ENCODE measurements at places on chromosomes 4 and X.

GRCh38 chr4:113049421-113050370, at the start of gene ANK2:
Gene ANK2 (plus strand): TSS chr4:113049653. CDS start chr4:113049729, 76 bp downstream.
- no peak for DNase-seq

DNA sequence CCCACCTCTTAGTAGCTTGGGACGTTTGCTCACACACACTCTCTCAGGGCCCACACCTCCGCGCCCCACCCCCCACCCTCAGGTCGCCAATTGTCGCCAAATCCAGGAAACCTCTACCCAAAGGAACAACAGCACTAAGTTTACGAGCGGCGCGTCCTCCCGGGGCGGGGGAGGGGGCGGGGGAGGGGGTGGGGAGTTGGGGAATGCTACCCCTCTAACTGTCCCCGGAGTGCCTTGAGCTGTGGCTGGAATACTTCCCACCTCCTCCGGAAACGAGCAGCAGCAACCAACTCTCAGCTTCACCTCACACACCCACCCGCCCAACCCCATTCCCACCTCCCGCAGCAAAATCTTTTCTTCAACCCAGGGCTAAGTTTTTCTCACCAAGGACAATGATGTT, 135.6 kb upstream of the ZIC3 start:
- no peak for DNase-seq

DNA sequence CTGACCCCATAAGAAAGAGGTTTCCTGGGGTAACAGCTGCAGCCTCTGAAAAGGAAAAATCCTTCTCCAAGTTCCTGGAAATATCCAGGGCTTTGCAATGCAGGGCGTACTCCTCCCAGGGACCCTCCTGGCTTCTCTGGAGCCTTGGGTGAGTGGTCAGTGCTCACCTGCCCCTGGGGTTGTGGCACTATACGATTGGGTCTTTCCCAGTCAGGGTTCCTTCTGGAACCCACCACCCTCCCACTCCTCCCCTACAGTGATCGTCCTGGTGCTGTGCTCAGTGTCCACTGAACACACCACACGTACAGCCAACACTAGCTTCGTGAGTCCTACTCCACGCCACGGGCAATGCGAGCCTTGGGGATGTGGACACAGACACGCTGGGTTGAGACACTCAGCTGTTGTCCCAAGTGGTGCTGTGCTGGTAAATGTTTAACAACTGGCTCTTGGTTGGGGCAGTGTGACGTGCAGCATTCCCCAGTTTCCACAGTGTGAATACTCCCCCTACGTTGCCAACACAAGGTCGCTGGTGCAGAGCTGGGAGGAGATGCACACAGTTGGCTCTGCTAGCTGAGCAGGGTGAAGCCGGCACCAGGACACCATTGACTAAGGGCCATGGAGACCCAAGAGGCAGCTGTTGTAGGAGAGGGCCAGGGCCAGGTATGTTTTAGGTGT, 65.4 kb downstream of the HTRA3 start:
- no peak for DNase-seq

- DNase-seq = no peak
Observed at GRCh38 chr4:122776916-122777315, 44.4 kb downstream of the BBS12 start.

- DNase-seq = no peak
Observed at GRCh38 chrX:68490644-68491043, 8.2 kb upstream of the YIPF6 start.

DNA sequence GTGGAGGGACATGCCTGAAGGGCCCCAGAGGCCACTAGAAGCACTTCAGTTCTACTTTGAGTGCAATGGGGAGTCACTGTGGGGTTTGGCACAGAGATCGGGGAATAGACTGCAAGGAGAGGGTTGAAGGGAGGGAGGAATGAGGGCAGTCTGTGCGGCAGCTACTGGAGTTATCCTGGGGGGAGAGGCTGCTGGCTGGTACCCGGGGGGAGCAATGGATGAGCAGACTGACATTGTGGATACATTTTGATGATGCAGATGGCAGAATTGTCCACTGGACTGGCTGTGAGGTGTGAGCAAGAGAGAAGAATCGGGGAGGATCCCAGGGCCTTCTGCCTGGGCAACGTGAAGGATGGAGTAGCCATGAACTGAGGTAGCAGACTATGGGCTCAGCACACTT, 2.8 kb upstream of the MAMLD1 start:
- no peak for DNase-seq

GRCh38 chrX:148940411-148940996, 440.1 kb downstream of the AFF2 start:
- no peak for DNase-seq

GRCh38 chr4:40238700-40239548, 42.1 kb downstream of the RHOH start:
- no peak for DNase-seq

DNA sequence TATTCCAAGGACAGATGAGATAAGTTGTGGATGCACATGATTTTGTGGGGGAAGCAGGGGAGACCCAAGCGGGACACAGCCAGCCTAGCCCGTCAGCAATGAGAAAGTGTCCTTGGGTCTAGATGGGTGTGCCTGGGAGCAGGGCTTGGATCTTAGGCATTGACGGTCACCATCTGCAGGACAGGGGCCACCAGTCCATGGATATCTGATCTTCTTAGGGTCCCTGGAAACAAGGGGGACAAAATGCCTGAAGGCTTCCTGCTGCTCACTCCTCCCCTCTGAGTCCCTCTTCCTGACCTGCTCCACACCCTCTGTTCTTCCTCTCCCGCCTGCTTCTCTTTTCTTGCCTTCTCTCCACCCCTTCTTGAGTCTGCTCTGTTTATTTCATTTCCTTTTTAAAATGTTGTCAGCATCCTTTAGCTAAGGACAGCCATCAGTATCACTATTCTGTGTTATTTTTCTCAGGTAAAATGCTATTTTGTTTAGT, 298.4 kb downstream of the RAPGEF2 start:
- DNase-seq = no peak

GRCh38 chrX:122115604-122116003, 1068.2 kb downstream of the GLUD2 start:
- DNase-seq = no peak

DNA sequence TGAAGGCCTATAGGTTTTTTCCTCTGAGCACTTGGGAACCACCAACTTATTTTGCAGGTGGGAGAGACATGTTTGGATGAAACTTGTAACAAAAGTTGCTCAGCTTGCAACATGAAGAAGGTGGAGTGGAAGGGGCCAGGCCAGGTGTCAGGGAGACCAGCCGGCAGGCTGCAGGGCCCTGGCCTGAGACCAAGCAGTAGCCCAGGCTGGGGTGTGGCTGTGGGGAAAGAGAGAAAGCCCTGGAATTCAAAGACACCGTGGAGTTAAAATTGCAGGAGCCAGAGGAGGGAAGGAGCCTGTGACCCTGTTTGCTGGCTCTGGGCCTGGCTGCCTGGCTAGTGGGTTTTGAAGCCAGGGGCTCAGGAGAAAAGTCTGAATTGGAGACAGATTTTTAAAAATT, 43.4 kb downstream of the EFNB1 start:
- no peak for DNase-seq

GRCh38 chrX:119130911-119131310, 3.3 kb upstream of the KIAA1210 start:
- DNase-seq = no peak

DNA sequence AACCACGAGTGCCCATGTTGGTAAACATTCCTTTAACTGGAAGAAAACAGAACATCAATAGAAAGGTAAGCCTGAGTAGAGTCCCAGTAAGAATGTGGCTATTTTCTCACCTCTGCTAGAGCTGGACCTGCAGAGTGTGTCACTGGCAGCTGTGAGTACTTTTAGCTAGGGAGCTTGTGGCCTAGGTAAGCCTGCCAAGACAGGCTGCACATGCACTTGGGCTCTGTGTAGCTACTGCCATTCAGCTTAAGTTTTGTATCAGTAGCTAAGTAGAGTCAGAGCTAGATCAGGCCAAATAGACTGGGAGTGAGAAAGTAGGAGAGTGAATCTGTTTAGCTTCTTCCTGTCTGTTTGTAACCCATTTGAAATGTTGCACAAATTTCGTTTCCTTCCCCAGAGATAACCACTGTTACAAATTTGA, 35.3 kb downstream of the RBPJ start:
- DNase-seq = no peak

DNA sequence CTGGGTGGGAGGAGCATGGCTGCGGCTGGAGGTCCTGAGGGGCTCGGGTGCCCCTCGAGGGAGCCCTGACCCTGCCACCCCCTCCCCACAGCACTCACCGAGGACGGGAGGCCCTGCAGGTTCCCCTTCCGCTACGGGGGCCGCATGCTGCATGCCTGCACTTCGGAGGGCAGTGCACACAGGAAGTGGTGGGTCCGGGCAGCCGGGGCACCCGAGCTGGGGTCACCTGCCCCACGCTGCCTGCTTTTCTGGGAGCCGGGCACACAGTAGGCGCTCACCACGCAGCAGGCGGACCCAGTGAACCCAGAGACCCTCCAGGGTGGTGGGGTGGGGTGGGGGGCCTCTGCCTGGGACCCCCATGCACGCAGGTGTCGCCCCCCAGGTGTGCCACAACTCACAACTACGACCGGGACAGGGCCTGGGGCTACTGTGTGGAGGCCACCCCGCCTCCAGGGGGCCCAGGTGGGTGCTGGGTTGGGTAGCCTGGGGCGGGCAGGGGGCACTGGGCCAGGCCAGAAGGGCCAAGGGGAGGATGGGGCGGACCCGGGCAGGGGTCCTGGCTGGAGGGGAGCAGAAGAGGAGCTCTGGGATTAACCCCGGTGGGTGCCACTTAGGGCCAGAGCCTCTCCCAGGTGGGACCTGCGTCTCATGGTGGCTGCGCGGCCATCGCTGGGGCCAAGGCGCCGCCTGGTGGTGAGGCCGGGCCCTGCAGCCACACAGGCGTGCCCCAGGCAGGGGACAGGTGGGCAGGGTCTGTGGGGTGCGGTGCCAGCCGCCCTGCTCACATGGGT, 1.4 kb downstream of the HGFAC start:
- peak; percentile 66 for DNase-seq

GRCh38 chr4:123682931-123683330, 286.3 kb downstream of the SPRY1 start:
- no peak for DNase-seq

GRCh38 chr4:108744307-108744706, 18.5 kb downstream of the ETNPPL start:
- no peak for DNase-seq

DNA sequence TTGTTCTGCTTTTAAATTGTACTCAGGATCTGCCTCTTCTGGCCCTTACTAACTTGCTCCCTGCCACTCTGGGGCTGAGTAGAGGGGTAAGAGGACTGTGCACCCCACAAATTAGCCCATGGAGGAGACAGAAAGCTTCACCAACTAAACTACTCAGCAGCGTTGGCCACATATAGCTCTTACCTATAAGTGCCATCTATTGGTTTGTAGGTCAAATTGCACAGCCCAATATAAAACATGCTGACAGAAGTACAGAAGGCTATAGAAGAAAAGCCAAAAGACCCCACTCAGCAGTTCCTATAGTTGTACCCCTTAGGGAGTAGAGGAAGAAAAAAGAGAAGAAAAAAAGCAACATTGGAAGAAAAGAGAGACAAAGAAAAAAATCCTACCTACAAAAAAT, 341.2 kb upstream of the FMR1 start:
- DNase-seq = no peak

- no peak for DNase-seq
Observed at GRCh38 chr4:74111990-74112389, 13.0 kb upstream of the CXCL2 start.

GRCh38 chr4:22385611-22386011, 130.3 kb downstream of the ADGRA3 start:
- DNase-seq = no peak

DNA sequence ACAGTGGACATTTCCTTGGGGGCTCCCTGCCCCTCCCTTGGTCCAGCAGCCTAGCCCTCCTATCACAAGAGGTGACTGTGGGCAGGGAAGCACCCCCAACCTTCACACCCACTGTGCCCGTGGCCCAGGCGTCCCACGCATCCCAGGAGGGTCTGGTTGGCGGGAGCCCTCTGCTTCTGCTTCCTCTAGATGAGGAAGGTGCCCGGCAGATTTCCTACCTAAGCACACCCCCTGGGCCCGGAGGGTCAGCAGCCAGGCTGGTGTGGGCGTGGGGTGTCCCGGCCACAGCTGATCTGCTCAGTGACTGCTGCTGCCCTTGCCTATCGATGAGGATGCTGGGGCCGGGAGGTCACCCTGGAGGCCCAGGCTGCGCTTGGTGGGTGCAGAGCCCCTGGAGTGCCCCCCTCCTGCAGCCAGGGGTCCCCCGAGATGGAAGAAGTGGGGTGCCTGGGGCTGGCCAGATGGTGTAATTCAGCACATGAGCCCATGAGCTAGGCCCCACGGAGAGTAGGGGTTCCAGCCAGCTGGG, 12.2 kb downstream of the SH3BP2 start:
- DNase-seq = peak; percentile 34

- no peak for DNase-seq
Observed at GRCh38 chr4:10354225-10354624, 103.0 kb downstream of the ZNF518B start.

DNA sequence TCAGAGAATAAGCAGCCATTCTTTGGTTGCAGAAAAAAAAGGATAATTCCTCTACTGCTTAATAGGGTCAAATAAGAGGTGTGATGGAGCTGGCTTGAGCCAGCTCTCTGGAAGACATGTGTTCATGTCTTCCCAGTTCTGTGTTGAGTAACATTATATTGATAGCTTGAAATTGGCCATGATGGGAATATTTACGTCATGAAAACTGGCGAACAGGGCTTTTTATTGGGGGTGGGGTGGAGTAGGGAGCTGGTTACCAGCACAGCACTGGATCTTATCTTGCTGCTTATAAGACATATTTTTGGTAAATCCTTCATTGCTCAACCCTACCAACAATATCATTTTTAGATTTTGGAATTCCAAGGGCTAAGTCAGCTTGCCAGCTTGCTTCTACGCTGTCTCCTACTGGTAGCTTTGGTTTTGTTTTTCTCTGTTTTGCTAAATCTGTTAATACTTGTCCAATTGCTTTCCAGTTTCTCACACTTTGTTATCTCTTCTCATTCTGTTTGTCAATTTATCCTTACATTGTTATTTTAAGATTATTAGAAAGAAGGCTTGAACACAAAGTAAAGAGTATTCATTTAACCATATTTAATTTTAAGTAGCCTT, 25.3 kb upstream of the GBA3 start:
- no peak for DNase-seq

- no peak for DNase-seq
Observed at GRCh38 chr4:183571350-183571941, 66.6 kb downstream of the ING2 start.

- peak; percentile 69 for DNase-seq
Observed at GRCh38 chr4:127781300-127782024, 660 bp upstream of the HSPA4L start.
